ENCODE measurements at places on chromosomes 7 and 10. TPM values are rescaled to one million over a fixed set of nuclear protein-coding genes. Genes with fewer than 3 reads are reported as not detected.

The NKX2-3 gene
- not detected for total RNA-seq

The TBC1D12 gene
- total RNA-seq, result 0.07 TPM

The SLC18A2 gene
- not detected for total RNA-seq

The PLCE1 gene
- 0.04 TPM for total RNA-seq

The NEUROG3 gene
- total RNA-seq, result not detected

The SLC29A4 gene
- 0.25 TPM for total RNA-seq

The WEE2 gene
- total RNA-seq, result not detected

The GRID2IP gene
- total RNA-seq, result not detected

The ACTR3C gene
- 6.1 TPM for total RNA-seq

The PIK3CG gene
- 51.6 TPM for total RNA-seq

The GOLGA7B gene
- total RNA-seq, result 12.2 TPM

The PON1 gene
- not detected for total RNA-seq

The SLC26A5 gene
- not detected for total RNA-seq

The MSMB gene
- total RNA-seq, result not detected

The CPN1 gene
- total RNA-seq, result not detected

Data from activated CD4-positive, alpha-beta T cell treated with anti-CD3 and anti-CD28 coated beads, Interleukin-2, amount 10 ng/mL, durations not matched to agents 7 days and 5 days (primary cell).